ENCODE measurements at places on chromosomes 2 and 18.

DNA sequence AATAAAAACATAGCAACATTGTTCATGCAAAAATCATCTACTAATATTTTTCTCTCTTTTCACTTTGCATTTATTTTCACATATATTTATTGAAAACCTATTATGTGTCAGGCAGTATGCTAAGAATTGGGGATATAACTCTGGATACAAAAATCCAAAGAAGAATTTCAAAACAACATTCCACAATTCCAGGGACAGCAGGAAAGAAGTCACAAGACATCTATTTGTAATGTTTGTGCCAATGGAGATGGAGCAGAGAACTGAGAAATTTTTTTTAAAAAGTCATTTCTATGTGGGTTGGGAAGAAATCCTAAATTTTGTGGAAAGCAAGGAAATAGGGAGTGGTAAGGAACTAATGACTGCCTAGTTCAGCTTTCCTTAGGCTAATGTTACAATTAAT, 128.6 kb upstream of the TLK1 start:
- DNase-seq = no peak

GRCh38 chr2:133641942-133642725, 73.9 kb upstream of the NCKAP5 start:
- DNase-seq = no peak

DNA sequence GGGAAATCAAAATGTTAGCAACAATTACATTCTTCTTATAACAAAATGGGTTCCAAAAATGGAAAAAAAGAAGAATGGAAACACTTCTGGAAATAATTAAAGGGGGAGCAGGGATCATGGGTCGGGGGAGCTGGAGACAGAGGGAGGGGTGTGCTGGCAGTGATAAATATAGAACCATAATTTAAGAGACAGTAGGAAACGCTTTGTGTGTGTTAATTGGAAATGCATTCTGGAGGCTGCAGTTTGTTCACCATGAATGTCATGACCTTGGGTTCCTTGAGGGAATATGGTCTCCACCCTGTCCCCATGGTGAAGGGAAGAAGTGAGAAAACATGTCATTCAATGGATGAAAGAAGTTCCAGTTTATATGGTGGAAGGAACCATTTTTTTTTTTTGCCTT, 540.7 kb downstream of the TNS1 start:
- DNase-seq = no peak

- DNase-seq = no peak
Observed at GRCh38 chr2:36044411-36044810, 311.2 kb upstream of the CRIM1 start.

GRCh38 chr18:45519411-45520280, 95.6 kb upstream of the SLC14A2 start:
- no peak for DNase-seq

- DNase-seq = no peak
Observed at GRCh38 chr2:161381546-161381945, 34.6 kb upstream of the TBR1 start.

DNA sequence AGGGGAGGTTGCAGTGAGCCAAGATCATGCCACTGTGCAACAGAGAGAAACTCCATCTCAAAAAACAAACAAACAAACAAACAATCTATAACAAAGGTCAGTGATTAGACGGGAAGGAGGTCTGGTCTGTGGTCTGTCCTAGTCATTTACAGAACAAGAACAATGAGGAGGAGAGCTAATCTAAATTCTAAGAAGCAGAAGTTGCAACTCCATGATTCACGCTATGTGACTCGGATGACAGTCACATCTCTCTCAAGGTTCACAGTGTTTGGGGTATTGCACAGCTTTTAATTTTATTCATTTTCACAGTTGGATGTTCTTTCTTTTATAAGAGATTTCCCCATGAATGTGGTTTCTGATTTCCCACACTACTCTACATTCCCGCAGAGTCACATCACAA, 218.7 kb upstream of the PIEZO2 start:
- no peak for DNase-seq

All from neural progenitor cell (in vitro differentiated cells).